ENCODE measurements at places on chromosomes 3 and 15. TPM values are rescaled to one million over a fixed set of nuclear protein-coding genes. Genes with fewer than 3 reads are reported as not detected.

Gene ASB14
- not detected for total RNA-seq

Gene CYP19A1
- not detected for total RNA-seq

Gene C2CD4A
- 1.8 TPM for total RNA-seq

Gene IGSF10
- 1.8 TPM for total RNA-seq

Gene PSTPIP1
- total RNA-seq: 2.7 TPM

Gene ATP2B2
- total RNA-seq: 0.57 TPM

Gene CD200R1
- total RNA-seq: 2.9 TPM

Gene KBTBD13
- total RNA-seq: not detected

DNA sequence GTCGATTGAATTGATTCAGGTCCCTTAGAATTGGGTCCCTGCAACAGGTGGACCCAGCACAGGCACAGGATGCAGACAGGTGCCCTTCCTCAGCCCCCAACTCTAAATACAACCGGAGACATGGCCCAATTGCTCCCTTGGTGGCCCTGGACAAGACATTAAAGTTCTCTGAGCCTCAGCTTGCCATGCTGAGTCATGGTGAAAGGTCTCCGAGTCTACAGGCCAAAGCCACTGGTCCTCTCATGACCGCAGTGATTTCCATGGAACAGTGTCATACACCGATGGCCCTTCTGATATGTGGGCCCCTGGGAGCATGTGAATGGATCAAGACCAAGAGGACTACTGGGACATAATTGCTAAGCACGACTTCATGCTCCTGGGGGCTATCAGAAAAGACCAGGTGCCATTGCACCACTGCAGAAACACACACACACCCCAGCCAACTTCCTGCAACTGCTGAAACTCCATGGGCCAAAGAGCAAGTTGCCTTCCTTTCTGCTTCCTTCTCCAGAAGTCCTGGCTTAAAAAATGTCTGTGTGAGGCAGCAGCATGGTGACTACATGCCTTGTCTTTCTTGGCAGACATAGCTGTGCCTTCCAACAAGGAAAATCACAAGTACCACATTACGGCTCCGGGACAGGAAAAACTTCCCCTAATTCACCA, 38.8 kb downstream of the TBC1D2B start:
- DNase-seq: no peak
- H3K4me1 ChIP-seq: peaks cover 35% of the 10 kb centered on the region
- H3K4me3 ChIP-seq: no peak overlapping the region
- peak overlapping the region; percentile 63 for H3K27ac ChIP-seq
- H3K36me3 ChIP-seq: peaks cover 62% of the 10 kb centered on the region

- no peaks in the 10 kb centered on the region for H3K36me3 ChIP-seq
- no peaks in the 10 kb centered on the region for H3K27me3 ChIP-seq
- no peaks in the 10 kb centered on the region for H3K4me1 ChIP-seq
- H3K27ac ChIP-seq: no peak overlapping the region
- no peak overlapping the region for H3K4me3 ChIP-seq
- no peak for DNase-seq
These were observed 279.0 kb downstream of the RBMS3 start for GRCh38 chr3:29559741-29560465.

GRCh38 chr15:91348752-91349500, 248.9 kb downstream of the SV2B start:
- DNase-seq: no peak
- no peak overlapping the region for H3K4me3 ChIP-seq
- H3K36me3 ChIP-seq: no peaks in the 10 kb centered on the region
- no peaks in the 10 kb centered on the region for H3K27me3 ChIP-seq
- no peaks in the 10 kb centered on the region for H3K4me1 ChIP-seq

- H3K27ac ChIP-seq: no peak overlapping the region
- peaks cover 1% of the 10 kb centered on the region for H3K4me1 ChIP-seq
- H3K27me3 ChIP-seq: no peaks in the 10 kb centered on the region
These were observed 370.4 kb upstream of the RGMA start for GRCh38 chr15:93459396-93459795.

- H3K27me3 ChIP-seq: no peaks in the 10 kb centered on the region
- H3K36me3 ChIP-seq: peaks cover 94% of the 10 kb centered on the region
- no peaks in the 10 kb centered on the region for H3K4me1 ChIP-seq
These were observed 12.8 kb upstream of the CFAP44 start for GRCh38 chr3:113454057-113454456.

DNA sequence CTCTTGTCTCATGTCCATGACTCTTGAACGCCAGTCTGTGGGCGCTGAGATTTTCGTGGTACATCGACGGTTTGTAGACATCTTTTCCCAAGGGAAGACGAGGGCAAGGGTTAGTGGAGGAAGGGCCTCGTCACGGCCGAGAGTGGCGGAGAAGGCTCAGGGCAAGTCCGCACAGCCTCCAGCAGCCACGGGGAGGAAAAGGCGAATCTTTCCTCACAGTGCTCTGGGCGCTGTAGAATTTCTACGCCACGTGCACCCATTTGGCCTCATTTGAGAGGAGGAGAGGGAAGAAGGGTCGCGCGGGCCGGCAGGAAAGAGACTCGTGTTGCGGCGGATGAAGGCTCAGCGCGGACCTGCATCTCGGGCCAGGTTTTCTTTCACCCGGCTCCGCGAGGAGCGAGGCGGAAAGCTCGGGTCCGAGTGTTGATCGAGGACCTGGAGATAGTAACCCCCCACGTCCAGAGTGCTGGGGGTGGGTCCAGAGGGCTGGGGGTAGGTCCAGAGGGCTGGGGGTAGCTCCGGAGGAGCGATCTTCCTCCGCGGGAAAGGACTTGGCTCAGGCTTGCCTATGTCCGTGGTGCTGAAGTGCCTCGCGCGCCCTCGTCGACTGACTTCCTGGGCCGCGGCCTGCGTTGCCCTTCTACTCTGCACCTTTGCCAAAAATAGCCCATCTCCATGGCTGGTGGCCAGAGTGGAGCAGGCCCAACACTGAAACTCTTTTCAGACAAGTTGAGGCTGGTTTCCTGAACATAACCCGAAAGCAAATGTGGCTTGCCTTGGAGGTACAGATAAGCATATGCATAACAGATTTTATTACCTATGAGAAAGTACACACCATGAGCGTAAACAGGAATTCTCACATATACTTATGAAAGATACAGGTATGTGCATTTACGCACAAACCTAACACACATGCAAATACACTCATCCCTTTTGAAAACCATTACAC, 1.1 kb downstream of the SLC35G2 start:
- H3K27ac ChIP-seq: peak overlapping the region; percentile 90
- H3K36me3 ChIP-seq: no peaks in the 10 kb centered on the region
- no peak for DNase-seq
- H3K27me3 ChIP-seq: no peaks in the 10 kb centered on the region
- peak overlapping the region; percentile 67 for H3K4me3 ChIP-seq
- no peaks in the 10 kb centered on the region for H3K4me1 ChIP-seq

- H3K27ac ChIP-seq: no peak overlapping the region
- no peak overlapping the region for H3K4me3 ChIP-seq
- DNase-seq: no peak
- H3K4me1 ChIP-seq: peaks cover 5% of the 10 kb centered on the region
- no peaks in the 10 kb centered on the region for H3K36me3 ChIP-seq
These were observed 77.4 kb downstream of the ANXA2 start for GRCh38 chr15:60320365-60320764.

DNA sequence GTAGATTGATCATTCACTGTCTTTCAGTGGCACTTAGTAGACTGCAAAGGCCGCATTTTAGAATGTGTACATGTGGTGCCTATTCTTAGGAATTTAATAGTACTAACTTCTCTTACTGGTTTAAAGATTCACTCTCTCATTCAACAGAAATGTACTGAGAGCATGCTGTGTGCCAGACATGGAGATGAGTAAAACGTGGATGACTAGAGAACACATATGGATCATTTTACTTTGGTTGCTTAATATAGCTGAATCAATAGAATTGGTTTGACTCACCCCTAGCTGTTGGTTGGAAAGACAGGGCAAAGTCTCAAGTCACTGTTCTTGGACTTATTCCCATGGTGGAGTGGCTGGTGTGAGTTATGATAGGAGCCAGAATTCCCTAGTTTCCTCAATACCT, 109.1 kb upstream of the TNFAIP8L3 start:
- H3K27ac ChIP-seq: no peak overlapping the region
- H3K4me3 ChIP-seq: no peak overlapping the region
- no peak for DNase-seq
- peaks cover 2% of the 10 kb centered on the region for H3K27me3 ChIP-seq
- no peaks in the 10 kb centered on the region for H3K4me1 ChIP-seq
- H3K36me3 ChIP-seq: no peaks in the 10 kb centered on the region

GRCh38 chr3:186997473-186997939, 67.2 kb downstream of the ST6GAL1 start:
- H3K4me1 ChIP-seq: no peaks in the 10 kb centered on the region
- H3K27ac ChIP-seq: no peak overlapping the region
- no peaks in the 10 kb centered on the region for H3K36me3 ChIP-seq
- DNase-seq: no peak

GRCh38 chr3:184290331-184290730, 8.7 kb upstream of the PSMD2 start:
- DNase-seq: no peak
- no peak overlapping the region for H3K4me3 ChIP-seq
- H3K4me1 ChIP-seq: no peaks in the 10 kb centered on the region
- H3K27me3 ChIP-seq: peaks cover 24% of the 10 kb centered on the region
- H3K27ac ChIP-seq: no peak overlapping the region

DNA sequence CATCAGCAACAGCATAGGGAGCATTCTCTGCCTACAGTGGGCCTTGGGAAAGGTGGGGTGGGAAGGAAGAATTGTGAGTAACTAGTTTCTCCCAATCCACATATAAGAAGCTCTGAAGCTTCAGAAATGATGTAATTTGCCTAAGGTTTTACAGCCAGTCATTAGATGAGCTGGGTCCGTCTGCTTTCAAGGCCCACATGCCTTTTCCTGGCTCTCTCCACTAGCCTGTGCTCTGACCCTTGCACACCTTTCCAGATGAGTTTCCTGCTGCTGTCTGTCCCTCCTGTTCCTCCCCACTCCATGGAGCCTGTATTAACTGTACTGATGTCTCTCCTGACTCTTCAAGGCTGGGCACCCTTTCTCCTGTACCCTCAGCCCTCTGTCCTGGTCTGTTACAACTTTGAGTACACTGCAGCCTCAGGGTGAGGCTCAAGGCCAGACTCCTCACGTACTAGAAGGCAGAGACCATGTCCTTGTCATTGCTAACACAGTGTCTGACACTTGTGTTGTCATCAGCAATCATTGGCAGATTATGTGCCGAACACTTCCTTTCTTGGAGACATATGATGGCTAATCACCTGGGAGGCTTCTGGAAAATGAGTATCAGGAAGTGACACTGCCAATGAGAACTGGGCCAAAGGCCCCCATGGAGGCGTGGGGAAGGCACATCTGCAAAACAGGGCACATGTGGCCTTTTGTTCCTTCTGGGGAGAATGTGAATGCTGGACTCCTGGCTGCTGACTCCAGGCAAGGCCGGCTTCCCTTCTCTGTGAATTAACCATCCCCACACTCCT, 6.6 kb downstream of the TM6SF1 start:
- H3K27ac ChIP-seq: peak overlapping the region; percentile 73
- no peaks in the 10 kb centered on the region for H3K4me1 ChIP-seq
- H3K4me3 ChIP-seq: no peak overlapping the region
- no peaks in the 10 kb centered on the region for H3K36me3 ChIP-seq
- H3K27me3 ChIP-seq: no peaks in the 10 kb centered on the region

GRCh38 chr15:88904257-88904623, 8.9 kb upstream of the HAPLN3 start:
- no peak overlapping the region for H3K4me3 ChIP-seq
- H3K4me1 ChIP-seq: peaks cover 36% of the 10 kb centered on the region
- no peak overlapping the region for H3K27ac ChIP-seq
- no peak for DNase-seq
- no peaks in the 10 kb centered on the region for H3K27me3 ChIP-seq

DNA sequence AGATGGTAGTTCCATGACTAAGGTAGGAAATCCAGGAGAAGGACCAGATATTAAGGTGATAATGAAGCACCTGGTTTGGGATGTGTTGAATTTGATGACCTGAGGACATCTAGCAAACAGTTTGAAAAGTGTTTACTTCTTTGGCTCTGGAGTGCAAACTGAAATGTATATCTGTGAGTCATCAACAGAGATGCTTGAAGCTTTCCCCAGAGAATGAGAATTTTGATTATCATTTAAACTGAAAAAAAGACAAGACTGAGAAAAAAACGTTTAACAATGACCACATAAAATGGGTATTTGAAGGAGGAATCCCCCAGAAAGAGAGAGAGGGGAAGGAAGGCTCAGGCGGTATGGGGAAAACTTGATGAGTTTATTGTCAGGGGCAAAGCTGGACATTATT, 20.7 kb upstream of the GSK3B start:
- no peak overlapping the region for H3K4me3 ChIP-seq
- DNase-seq: no peak
- H3K36me3 ChIP-seq: no peaks in the 10 kb centered on the region
- no peak overlapping the region for H3K27ac ChIP-seq
